ENCODE measurements at places on chromosomes 3 and 15.
A peak's percentile ranks its signal among the peaks of the same experiment; 100 is the strongest.

DNA sequence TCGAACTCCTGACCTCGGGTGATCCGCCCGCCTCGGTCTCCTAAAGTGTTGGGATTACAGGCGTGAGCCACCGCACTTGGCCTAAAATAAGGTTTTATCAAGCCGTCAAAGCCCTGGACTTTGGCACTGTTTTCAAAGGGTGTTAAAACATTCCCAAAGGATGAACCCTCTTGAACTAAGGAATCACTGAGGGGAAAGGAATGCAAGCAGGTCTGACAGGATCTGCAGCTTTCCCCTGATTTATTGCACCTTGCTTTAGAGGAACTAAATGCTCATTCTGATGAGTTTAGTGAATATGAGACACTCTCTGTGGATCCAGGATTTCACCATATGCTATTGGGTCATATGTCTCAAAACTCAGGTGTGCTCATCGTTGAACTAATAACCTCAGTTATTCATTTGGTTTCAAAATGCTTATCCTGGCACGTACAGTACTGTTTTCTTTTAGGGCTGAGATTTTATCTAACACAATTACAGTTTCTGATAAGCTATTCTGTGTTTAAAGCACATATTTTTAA, 63.0 kb upstream of the TSC22D2 start:
- DNase-seq, result no peak

DNA sequence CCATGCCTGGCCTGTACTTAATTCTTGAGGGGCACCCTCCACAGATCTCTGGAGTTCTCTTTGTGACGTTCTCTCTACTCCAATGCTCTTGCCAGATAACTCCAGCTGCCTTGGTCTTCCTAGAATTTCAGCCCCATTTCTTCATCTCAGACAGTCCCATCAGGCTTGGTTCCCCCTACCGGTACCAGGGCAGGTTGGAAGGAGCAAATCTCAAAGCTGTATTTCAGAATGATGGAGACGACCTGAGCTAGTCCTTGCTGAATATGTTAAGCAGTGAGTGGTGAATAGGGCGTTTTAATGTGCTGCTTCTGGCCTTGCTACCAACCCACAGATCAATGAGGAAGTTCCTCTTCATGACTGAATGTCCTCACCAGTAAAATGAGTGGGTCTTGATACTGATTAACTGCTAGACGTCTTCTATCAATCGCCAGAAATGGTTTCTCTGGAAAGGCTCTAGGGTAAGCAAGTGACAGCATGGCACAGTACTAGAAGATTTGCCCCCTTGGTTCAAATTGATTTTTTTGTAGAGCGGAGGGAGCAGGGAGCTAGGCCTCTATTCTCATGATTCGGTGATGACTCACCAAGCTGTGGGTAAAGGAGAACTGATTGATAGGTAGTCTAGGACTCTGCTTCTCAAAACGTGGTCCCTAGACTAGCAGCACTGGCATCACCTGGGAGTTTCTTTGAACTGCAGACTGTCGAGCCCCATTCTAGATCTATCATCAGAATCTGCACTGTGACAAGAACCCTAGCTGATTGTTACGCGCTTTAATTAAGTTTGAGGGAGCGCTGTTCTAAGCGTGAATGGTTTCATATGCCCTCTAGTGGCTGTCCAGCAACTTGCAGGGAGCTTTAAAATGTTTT, 67.8 kb downstream of the UBP1 start:
- DNase-seq, result peak; percentile 60

GRCh38 chr15:80645494-80646065, 49.5 kb upstream of the ABHD17C start:
- DNase-seq, result no peak

GRCh38 chr3:42902257-42902656, 3.7 kb upstream of the ZNF662 start:
- DNase-seq, result no peak

GRCh38 chr3:76656531-76657070, 383.3 kb upstream of the ROBO2 start:
- no peak for DNase-seq

- DNase-seq, result no peak
Measured at GRCh38 chr15:63200464-63201249, 11.3 kb downstream of the RAB8B start.

- no peak for DNase-seq
Measured at GRCh38 chr3:50815844-50816243, 141.1 kb downstream of the DOCK3 start.

- peak; percentile 46 for DNase-seq
Measured at GRCh38 chr15:42348083-42348482, 11.2 kb upstream of the CAPN3 start.

- DNase-seq, result no peak
Measured at GRCh38 chr3:110708156-110708555, 363.5 kb upstream of the NECTIN3 start.

DNA sequence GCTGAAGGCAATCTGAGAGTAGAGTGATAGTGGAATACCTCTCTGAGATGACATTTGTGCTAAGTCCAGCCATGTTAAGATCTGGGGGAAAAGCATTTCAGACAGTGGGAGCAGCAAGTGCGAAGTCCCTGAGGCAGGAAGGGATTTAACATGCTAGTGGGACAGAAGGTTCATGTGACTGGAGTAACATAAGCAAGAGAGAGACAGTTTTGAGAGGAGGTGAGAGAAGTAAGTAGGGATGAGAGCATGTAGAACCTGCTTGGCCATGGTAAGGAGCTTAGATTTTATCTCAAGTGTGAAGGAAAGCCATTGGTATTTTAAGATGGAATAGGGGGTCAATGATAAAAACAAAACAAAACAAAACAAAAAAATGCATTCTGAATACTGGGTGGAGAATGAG, 358.6 kb upstream of the KCNH8 start:
- no peak for DNase-seq

GRCh38 chr3:64935971-64936370, 248.2 kb upstream of the ADAMTS9 start:
- no peak for DNase-seq

DNA sequence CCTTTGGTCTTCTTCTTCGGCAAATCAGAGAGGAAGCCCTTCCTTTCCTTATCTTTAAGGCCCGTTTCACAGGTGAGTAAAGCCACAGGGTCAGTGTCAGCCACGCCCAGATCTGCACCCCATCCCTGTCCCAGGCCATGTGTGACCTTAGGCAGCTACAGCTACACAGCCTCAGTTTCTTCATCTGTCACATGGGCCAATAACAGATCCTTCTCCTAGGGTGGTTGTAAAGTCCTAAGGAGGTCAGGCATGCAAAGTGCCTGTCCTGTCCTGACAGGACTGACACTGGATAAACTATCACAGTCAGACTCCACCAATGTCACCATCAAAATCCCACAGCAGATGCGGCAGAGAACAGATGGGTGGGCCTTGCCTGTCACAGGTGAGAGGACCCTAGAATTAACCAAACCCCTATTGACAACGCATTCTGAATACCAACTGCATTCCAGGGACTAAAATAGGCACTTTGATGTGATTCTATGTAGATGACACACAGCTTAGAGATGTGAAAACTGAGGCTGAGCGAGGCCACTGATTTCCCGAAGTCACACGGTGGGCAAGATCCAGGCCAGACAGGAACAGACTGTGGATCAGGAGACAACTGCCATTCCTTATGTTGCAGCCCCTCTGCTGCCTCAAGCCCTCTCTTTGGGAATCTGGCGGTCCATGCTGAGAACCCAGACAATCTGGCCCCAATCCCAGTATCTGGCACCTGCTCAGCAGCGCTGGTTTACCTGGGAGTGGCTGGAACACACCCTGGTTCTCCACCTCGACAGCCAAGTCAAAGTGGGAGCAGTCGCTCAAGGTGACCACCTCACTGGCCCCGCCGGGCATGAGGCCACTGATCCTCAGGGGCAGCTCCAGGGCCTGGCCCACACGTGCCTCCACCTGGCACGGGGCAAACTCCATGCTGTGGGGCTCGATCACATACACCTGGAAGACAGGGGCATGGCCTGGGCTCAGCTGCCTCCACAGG, 48.7 kb downstream of the NUP210 start:
- no peak for DNase-seq

DNA sequence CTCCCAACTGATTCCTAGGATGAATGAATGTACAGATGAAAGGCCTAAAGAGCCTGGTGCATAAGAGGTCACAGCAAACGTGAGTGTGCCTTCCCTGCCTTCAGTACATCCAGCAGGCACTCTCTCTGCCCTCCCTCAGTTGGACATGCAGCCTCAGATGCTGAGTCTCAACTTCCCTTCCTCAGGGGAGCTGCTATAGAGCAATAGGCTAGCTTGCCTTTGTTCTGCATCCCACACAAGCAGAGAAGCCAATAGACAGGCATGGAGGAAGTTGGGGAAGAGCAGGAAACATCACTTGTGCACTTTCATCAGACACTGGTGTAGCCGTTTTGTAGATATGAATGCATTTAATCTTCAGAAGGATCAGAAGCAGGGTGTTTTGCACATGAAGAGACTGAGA, 147.5 kb upstream of the THBS1 start:
- DNase-seq, result no peak

GRCh38 chr3:44039006-44039405, 202.7 kb upstream of the TOPAZ1 start:
- no peak for DNase-seq

- DNase-seq, result no peak
Measured at GRCh38 chr3:194396539-194396858, 2.6 kb downstream of the GP5 start.

- DNase-seq, result peak; percentile 69
Measured at GRCh38 chr15:48190932-48191573, 412 bp upstream of the CTXN2 start.
